ENCODE measurements at places on chromosomes 1 and 21.
A peak's percentile ranks its signal among the peaks of the same experiment; 100 is the strongest.

- no peak for DNase-seq
Observed at GRCh38 chr1:30384286-30385245, 338.8 kb downstream of the MATN1 start.

DNA sequence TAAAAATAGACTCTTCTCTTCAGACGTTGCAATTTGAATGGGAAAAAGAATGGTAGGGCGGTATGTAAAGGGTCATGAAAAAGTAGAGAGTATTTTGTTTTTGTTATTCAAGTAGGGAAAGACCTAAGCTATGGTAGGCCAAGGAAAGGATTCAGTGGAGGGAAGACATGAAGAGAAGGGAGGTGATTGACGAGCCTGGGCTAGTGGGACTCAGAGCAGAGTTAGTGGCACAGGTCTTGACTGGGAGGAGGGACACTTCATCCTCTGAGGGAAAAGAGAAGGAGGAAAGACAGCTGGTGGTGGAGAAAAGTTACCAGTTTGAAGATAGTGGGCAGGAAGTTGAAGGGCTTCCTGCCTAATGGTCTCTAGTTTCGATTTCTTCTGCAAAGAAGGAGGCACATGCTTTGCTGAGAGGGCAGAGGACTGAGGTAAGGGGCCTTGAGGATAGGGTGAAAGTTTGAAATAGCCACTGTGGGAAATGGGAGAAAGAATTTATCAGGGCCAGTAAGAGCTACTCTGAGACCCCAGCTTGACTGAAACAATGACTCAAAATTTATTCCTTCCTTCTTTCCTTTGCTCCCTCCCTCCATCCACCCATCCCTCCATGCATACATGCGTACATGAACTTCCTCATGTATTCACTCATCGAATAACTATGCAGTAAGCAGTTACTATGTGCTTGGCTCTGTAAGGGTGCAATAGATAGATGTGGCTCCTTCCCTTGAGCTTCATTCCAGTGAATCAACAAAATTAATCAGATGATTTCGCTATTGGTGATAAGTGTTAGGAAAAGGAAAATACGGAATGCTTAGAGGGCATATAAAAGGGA is 4.2 kb downstream of the CD48 start:
- no peak for DNase-seq

- no peak for DNase-seq
Observed at GRCh38 chr1:147717051-147717705, 43.2 kb downstream of the GJA5 start.

GRCh38 chr21:16108561-16109075 is 378.8 kb downstream of the USP25 start:
- no peak for DNase-seq

DNA sequence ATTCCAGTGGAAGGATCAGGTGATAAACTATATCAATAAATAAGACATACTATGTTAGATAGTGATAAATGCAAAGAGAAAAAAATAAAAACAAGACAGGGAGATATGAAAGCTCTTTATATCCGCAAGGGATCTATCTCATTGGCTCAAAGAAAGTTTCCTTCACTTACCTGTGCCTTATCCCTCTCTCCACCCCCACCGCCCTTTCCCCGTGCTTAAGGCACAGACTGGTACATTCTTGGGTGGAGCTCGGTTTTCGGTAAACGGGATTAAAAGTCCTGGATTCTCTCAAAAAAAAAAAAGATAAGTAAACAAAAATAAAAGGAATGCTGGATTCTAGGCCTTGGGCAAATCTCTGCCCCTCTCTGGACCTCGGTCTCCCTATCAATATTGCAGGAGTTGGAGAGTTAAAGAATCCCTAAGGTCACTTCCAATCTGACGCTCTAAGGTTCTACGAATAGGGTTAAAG is 593 bp upstream of the DNAJC16 start:
- DNase-seq: peak; percentile 45

GRCh38 chr21:44868707-44869106 is 4.8 kb downstream of the PTTG1IP start:
- DNase-seq: no peak

DNA sequence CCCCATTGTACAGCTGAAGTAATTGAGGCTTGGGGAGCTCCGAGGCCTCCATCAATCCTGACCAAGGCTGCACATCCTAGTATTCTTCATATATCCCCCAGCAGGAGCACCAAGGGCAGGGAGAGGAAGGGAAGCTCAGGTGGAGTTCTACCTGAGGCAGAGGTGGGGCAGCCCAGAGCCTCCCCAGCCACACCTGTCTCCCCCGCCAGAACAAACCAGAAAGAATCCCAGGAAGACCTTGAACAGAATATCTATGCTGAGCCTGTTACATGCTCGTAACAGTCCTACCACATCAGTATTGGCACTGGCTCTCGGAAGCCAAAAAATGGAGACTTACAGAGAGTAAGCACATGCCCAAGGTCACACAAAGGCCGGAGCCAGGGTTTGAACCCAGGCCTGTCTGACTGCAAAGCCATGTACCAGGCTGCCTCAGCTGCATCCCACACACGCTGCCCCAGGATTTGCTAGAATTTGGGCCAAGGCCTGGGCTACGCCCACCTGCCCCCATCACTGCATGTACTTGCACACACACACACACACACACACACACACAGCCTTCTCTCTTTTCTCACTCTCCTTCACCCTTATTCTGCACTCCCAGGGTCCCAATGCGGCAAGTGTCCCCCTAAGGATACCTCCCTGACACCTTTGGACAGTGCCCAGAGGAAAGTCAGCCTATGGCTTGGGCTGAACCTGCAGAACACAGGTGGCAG is 4.5 kb downstream of the E2F2 start:
- no peak for DNase-seq

- no peak for DNase-seq
Observed at GRCh38 chr1:192631749-192632148, 4.2 kb upstream of the RGS13 start.

GRCh38 chr1:236303675-236304074 is 21.9 kb upstream of the ERO1B start:
- peak; percentile 30 for DNase-seq

- no peak for DNase-seq
Observed at GRCh38 chr21:16186742-16187141, 457.0 kb downstream of the USP25 start.

GRCh38 chr1:71074681-71075080 is 6.2 kb downstream of the ZRANB2 start:
- no peak for DNase-seq

- DNase-seq: no peak
Observed at GRCh38 chr1:202255343-202255742, 61.7 kb downstream of the LGR6 start.

GRCh38 chr1:94012708-94013366 is 103.6 kb upstream of the GCLM start:
- peak; percentile 86 for DNase-seq

DNA sequence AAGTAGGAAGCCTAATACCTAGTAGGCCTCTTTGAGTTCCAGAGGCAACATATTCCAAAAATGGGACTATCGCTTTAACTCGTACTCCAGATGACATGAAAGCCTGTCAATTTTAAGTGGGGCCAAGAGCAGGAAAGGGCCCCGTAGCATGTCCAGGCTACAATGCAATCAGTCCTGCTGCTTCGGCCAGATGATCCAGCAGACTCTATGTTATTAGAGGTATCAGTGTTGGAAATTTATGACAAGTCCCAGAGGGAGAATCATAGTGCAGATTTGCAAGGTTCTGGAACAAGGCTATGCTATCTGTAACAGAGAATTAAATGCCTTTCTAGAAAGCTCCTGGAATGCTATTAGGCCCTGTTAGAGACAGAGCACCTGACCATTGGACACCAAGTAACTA is 56.7 kb upstream of the SRP9 start:
- DNase-seq: no peak

Data from GM23338 (cell line).